GF-D8 (cell line): ENCODE measurements at places on chromosomes 5 and 9.

DNA sequence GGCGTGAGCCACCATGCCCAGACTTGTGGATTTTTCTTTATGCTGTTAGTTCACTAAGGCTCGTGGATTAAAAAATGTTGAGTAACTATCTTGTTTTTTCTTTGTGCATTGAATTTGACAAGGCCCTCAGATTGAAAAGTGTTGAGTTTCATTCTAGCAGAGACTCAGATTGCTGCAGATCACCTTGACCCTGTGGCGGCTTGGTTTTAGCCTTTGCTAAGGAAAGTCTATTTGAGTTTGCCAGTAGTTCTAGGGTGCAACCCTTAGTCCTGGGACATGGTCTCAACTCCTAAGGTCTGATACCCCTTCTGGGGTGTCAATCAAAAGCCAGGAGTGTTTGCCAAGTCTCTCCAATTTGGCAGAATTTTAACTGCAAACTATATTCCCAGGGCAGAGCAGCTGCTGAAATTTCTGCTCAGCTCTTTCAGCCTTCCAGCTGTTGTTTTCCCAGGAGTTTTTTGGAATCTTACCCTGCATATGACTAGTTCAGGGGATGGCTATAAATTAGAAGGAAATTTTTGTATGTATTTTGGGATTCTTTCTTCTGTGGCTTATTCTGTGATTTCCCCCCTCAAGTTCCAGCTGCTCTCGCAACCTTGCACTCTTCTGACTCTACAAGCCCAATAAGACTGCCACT lies 84.3 kb upstream of the HAND1 start:
- no peak for DNase-seq

DNA sequence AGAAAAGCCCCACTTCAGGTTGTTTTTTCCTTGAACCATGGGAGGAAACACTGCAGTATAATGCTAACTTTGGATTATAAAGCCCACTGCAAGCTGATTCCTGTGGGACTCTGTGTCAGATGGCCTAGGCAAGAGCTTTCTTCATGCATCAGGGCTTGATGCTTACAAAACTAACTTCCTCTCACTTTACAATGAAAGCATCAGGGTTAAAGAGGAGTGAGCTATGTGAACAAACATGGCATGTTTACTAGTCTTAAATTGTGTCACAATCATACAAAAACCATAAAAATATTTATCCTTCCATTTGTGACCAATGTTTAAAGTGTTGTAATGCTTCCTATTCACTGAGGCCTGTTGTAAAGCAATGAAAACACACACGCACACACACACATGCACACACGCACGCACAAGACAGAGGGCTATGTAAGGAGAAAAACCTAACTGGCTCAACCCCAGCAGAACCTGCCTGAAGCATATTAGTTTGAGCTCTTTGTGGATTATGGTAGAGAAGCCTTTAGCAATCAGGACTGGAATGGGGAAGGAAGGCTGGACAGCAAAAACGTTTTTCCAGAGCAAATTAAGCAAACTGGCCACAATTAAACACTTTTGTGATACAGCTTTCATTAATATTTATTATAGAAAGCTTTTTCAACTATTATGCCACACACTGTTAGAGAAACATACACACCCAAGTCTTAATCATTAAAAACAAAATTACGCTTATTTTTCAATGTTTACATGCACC lies 122.2 kb downstream of the AUH start:
- no peak for DNase-seq

DNA sequence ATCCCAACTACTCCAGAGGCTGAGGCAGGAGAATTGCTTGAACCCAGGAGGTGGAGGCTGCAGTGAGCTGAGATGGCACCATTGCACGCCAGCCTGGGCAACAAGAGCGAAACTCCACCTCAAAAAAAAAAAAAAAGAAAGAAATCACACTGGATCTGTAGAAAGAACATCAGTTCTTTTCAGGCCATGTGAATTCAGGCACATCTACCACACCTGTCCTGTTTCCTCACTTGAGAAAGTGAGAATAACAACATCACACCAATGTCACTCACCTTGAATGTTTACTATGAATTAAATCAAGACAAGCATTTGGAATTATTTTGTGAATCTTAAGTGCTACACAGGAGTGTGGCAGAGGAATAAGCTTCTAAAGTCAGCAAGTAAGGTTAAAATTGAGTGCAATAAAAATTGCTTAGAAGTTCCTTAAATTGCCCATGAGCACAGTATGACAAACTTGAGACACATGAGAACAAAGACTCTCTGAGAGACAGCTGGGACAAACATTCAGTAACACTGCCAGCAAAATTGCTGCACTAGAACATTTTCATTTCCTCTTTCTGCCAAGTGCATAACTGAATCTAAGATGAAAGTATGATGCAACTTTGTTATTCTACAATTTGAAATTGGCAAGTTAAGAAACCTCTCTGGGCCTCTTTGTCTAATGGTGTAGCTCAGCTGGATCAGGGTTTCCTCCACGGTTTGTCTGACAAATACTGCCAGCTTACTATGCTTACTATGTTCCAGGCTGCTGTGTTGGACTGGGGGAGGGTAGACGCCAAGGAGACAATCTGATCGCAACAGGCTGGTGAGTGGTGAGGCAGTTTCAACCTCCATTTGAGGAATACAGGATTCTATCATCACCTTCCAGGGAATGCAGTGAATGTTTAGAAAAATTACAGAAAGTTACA lies 1.9 kb upstream of the RIC1 start:
- DNase-seq, result peak; percentile 95

- no peak for DNase-seq
Measured at GRCh38 chr5:65876496-65876895, 49.9 kb upstream of the ERBIN start.

- DNase-seq, result no peak
Measured at GRCh38 chr5:147853372-147853987, 22.0 kb upstream of the SPINK1 start.

DNA sequence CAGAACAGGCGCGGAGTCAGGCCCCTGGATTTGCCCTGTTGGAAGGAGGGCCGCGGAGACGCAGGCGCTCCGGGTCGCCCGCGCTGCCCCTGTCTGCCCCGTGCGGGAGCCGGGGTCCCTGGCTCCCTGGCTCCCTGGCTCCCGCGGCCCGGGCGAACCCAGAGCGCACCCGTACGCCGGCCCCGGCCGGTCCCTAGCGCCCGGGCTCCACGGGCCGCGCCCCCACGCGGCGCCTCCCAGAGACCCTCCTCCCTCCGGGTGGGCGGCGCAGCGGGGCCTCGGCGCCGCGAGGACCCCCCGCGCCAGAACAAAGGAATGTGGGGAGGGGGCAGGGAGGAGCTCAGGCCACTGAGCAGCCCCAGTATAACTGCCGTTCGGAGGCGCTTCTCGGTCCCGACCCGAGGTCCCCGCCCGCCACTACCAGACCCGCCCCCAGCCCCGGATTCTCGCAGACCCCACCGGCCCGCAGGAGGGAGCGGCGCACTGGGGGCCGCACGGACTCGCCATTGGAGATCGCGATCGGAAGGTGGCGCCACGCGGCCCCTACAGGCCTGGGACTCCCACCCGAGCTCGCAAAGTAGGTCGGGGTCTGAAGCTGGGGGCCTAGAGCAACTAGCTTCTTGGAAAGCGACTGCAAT lies 2.4 kb downstream of the NFIL3 start:
- no peak for DNase-seq

DNA sequence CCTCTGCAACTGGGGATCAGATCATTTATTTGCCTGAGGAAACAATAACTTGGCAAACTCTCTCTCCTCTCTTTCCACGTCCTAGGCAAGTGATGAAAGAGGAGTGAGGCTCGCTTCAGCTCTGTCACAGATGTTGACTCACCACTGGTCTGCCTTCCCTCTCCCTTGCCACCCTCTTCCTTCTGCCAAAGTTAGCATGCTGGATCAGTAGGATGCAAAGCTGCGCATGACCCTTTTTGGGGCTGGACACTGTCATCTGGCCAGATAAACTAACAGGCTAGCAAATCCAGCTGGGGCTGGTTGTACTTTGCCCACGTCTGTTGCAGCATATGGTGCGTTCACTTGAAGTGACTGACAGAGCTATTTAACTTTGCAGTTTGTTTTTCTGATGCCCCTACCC lies 36.2 kb upstream of the SMARCA2 start:
- DNase-seq, result no peak

- DNase-seq, result no peak
Measured at GRCh38 chr9:2013743-2014475, 1.2 kb upstream of the SMARCA2 start.

GRCh38 chr9:68780720-68781119 lies 75.7 kb downstream of the PIP5K1B start:
- DNase-seq, result no peak

- no peak for DNase-seq
Measured at GRCh38 chr5:57937501-57938173, 455.0 kb upstream of the ACTBL2 start.

GRCh38 chr5:181204113-181204825 lies 727 bp downstream of the TRIM7 start:
- no peak for DNase-seq

GRCh38 chr5:55347786-55348185 lies 40.0 kb downstream of the MTREX start:
- no peak for DNase-seq

DNA sequence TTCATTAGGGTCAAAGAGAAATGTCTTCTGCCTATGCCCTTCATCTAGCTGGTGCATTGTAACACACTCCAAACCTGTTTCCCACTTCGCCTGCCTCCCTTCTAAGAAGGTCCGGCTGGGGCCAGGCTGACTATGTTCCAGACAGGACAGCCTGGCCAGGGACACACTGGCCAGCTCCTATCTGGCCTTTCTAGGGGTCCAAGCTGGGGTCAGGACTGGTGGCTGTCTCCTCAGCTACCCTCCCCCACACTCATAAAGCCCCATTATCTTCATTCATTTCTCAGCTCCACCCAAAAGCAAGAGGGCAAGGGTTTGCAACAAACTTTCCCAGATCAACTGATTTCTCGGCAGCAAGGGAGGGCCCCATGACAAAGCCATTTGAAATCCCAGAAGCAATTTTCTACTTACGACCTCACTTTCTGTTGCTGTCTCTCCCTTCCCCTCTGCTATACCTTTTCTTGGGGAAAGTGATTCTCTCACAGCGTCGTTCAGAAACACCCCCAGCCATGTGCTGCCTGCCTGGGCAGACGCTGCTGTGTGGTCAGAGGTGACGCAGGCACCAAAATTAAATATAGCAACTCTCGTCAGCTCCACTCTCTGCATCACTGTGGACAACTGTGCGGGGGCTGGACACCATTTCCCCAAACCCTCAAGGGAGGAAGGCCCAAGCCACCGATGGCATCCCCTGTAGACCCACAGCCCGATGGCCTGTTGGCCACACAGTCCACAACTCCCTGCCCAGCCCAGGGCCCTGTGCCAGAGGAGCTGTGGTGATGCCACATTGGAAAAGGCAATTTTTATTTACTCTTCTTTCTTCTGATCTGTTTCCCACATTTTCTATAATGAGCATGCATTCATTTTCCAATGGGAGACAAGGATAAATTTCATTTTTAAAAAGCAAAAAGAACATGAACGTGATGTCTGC lies 6.1 kb downstream of the IL13 start:
- DNase-seq, result no peak

DNA sequence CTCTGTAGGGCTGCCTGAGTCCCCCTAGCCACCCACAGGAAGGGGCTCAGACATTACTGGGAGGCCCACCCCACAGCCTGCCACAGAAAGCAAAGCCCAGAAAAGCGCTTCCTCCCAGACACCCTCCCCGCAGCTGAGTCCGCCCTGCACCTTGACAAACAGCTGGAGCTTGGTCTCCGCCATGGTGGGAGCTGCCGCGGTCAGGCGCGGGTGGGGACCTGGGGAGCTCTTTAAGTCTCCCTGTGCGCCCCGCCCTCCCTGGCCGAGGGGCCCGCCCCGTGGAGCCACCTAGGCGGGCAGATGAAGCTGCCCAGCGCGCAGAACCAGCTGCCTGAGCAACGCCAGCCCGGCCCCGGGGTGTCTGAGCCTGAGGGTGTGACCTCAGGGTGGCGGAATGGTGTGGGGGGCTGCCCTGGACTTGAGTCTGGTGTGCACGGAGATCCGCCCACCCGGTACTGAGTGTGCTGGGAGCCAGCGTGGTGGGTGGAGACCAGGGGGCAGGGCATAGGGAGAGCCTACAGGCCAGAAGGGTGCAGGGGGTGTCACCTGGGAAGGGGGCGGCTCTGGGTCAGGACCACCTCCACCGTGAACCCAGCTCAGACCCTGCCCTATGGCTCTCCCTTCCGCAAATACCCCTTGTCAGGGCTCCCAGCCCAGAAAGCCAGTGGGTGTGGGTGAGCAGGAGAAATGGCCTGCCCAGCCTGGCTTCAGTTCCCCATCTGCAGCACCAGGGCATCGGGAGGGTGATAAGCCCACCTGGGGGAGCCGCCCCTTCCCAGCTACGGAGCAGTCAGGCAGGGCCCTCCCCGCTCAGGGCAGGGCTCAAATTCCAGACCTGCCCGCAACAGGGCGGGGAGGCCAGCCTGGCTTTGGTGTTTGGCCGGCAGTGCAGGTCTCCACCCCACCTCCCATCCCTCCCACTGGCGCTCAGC lies at the start of gene CLIC3:
Gene CLIC3, minus strand, starts transcription at position 208 of the 932 bp plus-strand sequence. Its CDS starts 25 bp downstream, at position 183.
- DNase-seq, result no peak

- no peak for DNase-seq
Measured at GRCh38 chr5:15026011-15026893, 154.7 kb upstream of the ANKH start.

GRCh38 chr5:147803926-147804325 lies 21.4 kb upstream of the JAKMIP2 start:
- no peak for DNase-seq

GRCh38 chr5:13276156-13276555 lies 668.3 kb downstream of the DNAH5 start:
- DNase-seq, result no peak

DNA sequence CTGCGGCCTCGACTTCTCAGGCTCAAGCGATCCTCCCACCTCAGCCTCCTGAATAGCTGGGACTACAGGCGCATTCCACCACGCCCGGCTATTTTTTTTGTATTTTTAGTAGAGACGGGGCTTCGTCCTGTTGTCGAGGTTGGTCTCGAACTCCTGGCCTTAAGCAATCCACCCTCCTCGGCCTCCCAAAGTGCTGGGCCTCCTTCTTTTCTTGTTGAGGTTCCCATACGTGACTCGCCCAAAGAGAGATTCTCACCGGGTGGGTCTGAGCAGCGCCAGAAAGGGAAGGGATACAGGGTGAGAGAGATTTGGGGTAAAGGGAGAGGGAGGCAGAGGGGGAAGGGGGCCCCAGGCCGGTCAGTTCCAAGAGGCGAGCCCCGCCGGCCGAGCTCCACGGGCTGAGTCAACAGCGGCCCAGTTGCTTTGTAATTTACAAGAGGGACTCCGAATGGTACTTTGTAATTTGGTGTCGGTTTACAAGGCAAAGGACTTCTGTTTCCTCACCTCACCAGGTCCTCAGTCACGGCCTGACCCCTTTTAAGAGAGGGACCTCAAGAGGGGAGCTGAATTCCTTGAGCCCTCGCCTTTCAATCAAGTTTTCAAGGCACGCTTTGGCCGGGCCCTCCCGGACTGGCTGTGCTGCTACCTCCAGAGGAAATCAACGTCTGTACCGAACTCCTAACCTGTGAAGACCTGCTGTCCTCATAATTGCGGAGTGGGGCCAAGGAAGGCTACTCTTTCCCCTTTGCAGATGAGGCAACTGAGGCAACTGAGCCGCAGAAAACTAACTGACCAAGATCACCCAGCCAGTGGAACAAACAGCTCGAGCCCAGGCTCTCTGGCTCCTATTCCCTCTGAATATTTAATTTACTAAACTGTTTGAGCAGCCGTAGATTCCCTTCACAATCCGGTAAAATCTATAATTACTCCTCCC lies 3.3 kb upstream of the DMRT2 start:
- DNase-seq, result no peak
